SIG-M5 (cell line): ENCODE measurements at places on chromosomes 1 and 21.

- DNase-seq: no peak
Observed at GRCh38 chr1:10217748-10218441, 7.5 kb downstream of the KIF1B start.

- DNase-seq: no peak
Observed at GRCh38 chr1:229620876-229621275, 5.0 kb downstream of the TAF5L start.

- DNase-seq: no peak
Observed at GRCh38 chr1:169601096-169601881, 15.0 kb upstream of the F5 start.

GRCh38 chr21:21010698-21011097 lies 12.5 kb downstream of the NCAM2 start:
- no peak for DNase-seq

GRCh38 chr21:37896788-37897187 lies 19.5 kb downstream of the KCNJ6 start:
- no peak for DNase-seq
